ENCODE measurements at places on chromosomes 16 and 17. TPM values are rescaled to one million over a fixed set of nuclear protein-coding genes. Genes with fewer than 3 reads are reported as not detected.

ATP2C2 gene
- under 0.01 TPM for total RNA-seq

PSME3IP1 gene
- total RNA-seq = 54.6 TPM

DLX4 gene
- not detected for total RNA-seq

TEKT1 gene
- not detected for total RNA-seq
